Stimulated activated CD4-positive, alpha-beta T cell treated with anti-CD3 and anti-CD28 coated beads, Interleukin-2, amount 100 ng/mL, for 48 hours (primary cell): ENCODE measurements at places on chromosomes 12 and 14.

GRCh38 chr12:110739894-110740293 lies 2.8 kb downstream of the PPP1CC start:
- no peak for DNase-seq

DNA sequence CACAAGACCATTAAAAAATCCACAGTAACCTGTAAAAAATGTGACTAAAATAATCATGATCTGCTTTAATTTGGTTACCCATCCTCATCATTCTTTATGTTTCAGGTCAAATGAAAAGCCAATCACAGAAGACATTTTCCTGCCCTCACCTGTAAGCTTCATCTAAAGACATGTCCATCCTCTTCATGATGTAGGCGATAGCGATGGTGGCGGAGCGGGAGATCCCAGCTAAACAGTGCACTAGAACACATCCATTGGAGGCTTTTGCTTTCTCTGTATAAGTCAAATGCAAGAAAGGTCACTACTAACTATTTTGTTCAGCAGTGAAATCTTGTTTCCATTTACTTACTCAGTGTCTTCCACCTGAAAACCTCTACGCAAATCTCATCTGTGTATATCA lies 82.6 kb downstream of the DUSP16 start:
- DNase-seq = no peak

DNA sequence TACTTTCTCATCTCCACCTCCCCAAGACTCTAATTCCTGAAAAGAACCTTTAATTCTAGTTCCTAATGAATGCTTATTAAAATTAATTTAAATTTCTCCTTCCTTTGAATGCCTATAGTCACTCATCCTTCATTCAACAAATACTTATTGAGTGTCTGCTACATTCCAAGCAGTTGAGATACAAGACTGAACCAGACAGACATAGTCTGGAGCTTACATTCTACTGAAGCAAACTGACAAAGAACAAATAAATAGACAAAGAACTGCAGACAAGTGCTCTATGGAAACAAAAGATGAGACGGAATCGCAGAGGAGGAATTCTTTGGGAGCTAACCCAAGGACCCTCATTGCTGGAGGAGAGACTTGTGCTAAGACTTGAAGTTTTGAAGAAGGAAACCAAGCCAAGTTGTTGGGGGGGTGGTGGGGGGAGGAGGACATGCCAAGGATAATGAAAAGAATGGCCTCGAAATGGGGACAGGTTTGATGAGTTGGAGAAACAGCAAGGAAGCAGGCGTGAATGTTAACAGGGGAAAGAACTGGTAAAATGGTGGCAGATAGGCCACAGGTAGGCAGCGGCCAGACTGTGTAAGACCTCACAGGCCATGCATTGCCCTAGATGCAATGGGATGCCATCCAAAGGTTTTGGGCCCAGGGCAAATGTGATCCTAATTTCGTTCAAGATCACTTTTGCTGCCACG lies 9.7 kb upstream of the TDG start:
- DNase-seq = no peak

GRCh38 chr12:11673666-11674461 lies 24.4 kb downstream of the ETV6 start:
- DNase-seq = no peak

DNA sequence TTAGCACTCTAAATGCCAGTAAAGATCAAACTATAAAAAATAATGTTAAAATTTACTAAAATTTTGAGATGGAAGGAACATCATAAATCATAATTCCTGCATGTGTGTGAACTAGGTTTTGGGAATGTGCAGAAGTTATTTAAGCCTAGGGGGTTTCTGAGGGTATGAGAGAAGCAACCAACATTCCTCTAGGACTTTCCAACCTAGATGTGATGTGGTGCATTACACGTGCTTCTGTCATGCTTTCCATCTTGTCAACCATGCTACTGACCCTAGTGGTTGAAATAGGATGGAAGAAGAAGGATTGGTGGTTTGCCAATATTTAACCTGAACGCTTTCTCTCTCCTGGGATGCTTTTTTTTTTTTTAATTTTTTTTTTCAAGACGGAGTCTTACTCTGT lies 209.3 kb downstream of the AEBP2 start:
- DNase-seq = no peak

GRCh38 chr14:46840944-46841720 lies 189.6 kb upstream of the RPL10L start:
- no peak for DNase-seq
